ENCODE measurements at places on chromosomes 3 and 15. TPM values are rescaled to one million over a fixed set of nuclear protein-coding genes. Genes with fewer than 3 reads are reported as not detected.

RASGRP1 gene
- 1.7 TPM for total RNA-seq

GADL1 gene
- total RNA-seq, result not detected

AADACL2 gene
- total RNA-seq, result 0.21 TPM

PLA2G4E gene
- total RNA-seq, result not detected

GATM gene
- 334 TPM for total RNA-seq

PLAAT1 gene
- total RNA-seq, result not detected

LRRC31 gene
- not detected for total RNA-seq

XIRP1 gene
- not detected for total RNA-seq

FBXL22 gene
- not detected for total RNA-seq

DNA sequence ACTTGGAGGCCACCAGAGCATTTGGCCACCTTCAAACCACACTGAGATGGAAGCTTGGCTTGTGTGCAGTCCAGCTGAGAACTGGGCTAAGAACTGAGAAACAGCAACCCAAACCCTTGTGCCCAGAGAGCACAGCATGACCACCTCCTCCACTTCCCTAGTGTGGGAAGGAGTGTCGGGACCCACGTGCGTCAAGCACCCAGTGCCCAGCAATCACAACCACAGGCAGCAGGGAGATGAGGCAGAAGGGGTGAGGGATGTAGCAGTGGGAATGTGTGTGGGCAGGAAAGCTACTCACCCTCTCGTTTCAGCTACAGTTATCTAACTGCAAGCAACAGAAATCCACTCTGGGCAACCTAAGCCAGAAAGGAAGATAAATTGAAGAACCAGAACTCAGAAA lies 25.0 kb upstream of the RFTN1 start:
- H3K4me3 ChIP-seq, result no peak overlapping the region
- no peaks in the 10 kb centered on the region for H3K36me3 ChIP-seq
- H3K27me3 ChIP-seq, result no peaks in the 10 kb centered on the region
- no peak overlapping the region for H3K27ac ChIP-seq
- no peak for DNase-seq

DNA sequence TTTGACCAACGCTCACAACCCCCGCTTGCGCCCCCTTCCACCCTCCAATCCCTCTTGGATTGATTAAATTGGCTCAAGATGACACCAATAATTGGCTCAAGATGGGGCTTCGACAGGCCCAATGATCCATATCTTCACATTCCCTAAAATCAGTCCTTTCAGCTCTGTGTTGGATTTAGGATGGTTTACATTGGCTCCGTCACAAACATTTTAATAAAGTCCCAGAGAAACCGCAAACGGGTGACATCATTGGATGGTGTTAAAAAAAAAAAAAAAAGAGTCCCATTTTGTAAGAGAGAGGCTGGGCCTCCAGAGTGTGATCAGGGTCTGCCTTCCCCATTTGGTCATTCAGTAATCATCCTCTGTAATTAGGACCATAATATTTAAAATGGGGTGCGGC lies 113.4 kb upstream of the MRPS22 start:
- no peaks in the 10 kb centered on the region for H3K36me3 ChIP-seq
- H3K4me1 ChIP-seq, result peaks cover 4% of the 10 kb centered on the region
- no peak overlapping the region for H3K4me3 ChIP-seq
- DNase-seq, result no peak

DNA sequence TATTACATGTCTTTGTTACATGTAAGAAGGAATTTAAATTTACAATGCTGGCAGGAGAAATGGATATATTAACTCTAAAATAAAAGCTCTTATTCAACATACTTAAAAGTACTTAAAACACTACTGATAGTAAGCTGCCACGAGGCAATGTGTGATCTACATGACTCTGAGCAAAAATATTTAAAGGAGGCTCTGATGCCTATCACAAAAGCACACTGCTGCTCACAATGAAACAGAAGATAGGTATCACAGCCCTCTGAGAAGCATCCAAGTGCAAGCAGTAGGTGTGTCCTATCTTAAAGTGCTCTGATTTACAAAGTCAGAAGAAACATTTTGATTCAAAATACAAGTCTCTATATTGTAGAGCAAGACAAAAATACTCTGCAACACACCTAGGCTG lies 371.2 kb upstream of the WNT5A start:
- no peaks in the 10 kb centered on the region for H3K27me3 ChIP-seq
- no peak overlapping the region for H3K27ac ChIP-seq
- no peak overlapping the region for H3K4me3 ChIP-seq
- H3K4me1 ChIP-seq, result no peaks in the 10 kb centered on the region

DNA sequence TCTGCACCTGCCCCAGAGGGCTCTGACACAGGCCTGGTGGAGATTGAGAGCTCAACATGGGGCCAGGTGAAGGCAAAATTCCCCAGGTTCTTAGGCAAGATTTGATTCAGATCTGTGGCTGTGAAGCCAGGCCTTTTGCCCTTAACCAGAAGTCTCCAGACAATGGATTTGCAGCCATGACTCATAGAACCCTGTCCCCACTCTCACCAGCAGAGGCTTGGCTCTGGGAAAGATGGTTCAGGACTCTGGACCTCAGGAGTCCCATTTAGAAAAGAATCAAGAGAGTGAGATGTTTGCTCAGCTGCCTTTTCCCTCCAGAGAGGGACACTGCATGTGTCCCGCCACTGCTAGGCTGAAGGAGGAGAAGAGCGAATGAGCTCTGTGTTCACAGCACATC lies 361.4 kb upstream of the ICE2 start:
- H3K27ac ChIP-seq, result no peak overlapping the region
- H3K4me3 ChIP-seq, result no peak overlapping the region
- no peaks in the 10 kb centered on the region for H3K36me3 ChIP-seq
- H3K4me1 ChIP-seq, result no peaks in the 10 kb centered on the region

DNA sequence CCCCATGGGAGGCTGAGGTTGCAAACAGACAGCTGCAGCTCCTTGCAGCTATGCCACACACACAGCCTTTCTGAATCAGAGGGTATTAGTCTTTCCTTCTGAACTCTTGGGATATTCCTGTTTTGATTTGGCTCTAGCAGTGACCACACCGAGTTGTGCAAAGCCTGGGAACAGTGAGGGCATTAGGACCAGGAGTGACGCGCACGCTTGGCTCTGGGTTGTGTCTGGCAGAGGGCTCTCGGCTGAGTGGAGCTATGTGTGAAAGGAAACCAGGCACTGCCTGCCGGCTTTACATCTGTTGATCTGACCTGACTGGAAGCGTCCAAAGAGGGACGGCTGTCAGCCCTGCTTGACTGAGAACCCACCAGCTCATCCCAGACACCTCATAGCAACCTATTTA lies at the start of gene GALNT15:
Gene GALNT15 (plus strand): TSS at position 292 of the 400 bp plus-strand sequence. CDS start 472 bp downstream, outside the sequence.
- peak within 1 kb of the TSS; percentile 92 for H3K27ac ChIP-seq
- peak within 1 kb of the TSS; percentile 45 for H3K4me3 ChIP-seq
- H3K36me3 ChIP-seq, result no peaks in the 10 kb centered on the region
- peak; percentile 95 for DNase-seq

GRCh38 chr3:61632568-61633175 lies 71.3 kb downstream of the PTPRG start:
- H3K27ac ChIP-seq, result no peak overlapping the region
- H3K4me1 ChIP-seq, result peaks cover 4% of the 10 kb centered on the region
- no peaks in the 10 kb centered on the region for H3K27me3 ChIP-seq
- no peak for DNase-seq
- no peaks in the 10 kb centered on the region for H3K36me3 ChIP-seq

GRCh38 chr15:24772266-24772665 lies 96.7 kb downstream of the NPAP1 start:
- no peak for DNase-seq
- H3K4me3 ChIP-seq, result no peak overlapping the region
- H3K27ac ChIP-seq, result no peak overlapping the region
- H3K27me3 ChIP-seq, result no peaks in the 10 kb centered on the region
- no peaks in the 10 kb centered on the region for H3K36me3 ChIP-seq

DNA sequence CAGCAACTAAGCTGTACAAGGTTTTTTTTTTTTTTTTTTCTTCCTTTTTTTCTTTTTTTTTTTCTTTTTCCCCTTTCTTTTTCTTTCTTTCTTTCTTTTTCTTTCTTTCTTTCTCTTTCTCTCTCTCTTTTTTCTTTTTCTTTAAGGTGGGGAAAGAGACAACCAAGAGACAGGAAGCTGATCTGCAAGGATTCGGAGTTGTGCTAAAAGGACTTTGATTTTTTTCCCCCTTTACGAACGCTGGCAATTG lies 148 bp downstream of the RBMS3 start:
- peak overlapping the region; percentile 48 for H3K4me3 ChIP-seq
- no peaks in the 10 kb centered on the region for H3K36me3 ChIP-seq
- no peaks in the 10 kb centered on the region for H3K27me3 ChIP-seq
- peaks cover 34% of the 10 kb centered on the region for H3K4me1 ChIP-seq

- peaks cover 11% of the 10 kb centered on the region for H3K4me1 ChIP-seq
- no peaks in the 10 kb centered on the region for H3K27me3 ChIP-seq
- H3K4me3 ChIP-seq, result peak overlapping the region; percentile 11
- peaks cover 11% of the 10 kb centered on the region for H3K36me3 ChIP-seq
Observed at GRCh38 chr3:9704347-9705322, 1.0 kb downstream of the CPNE9 start.

DNA sequence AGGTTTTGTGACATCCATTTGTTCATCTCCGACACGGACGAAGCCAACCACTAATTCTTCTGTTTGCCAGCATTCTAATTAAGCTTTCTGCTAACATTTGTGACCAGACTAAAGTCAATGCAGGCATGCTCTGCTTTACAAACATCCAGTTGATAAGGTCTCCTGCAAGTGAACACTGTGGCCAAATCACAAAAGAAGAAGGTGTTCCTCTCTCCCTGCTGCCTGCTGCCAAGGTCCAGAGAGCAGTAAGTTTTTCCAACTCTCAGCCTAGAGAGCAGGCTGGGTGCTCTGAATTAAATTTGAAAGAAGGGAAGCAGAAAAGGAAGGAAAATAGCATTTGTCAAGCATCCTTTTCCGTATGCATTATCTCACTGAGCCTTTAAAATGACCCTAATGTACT lies 133.6 kb downstream of the ATP8B4 start:
- H3K27ac ChIP-seq, result no peak overlapping the region
- no peaks in the 10 kb centered on the region for H3K36me3 ChIP-seq
- H3K27me3 ChIP-seq, result no peaks in the 10 kb centered on the region
- no peak for DNase-seq

- no peak overlapping the region for H3K27ac ChIP-seq
- H3K27me3 ChIP-seq, result no peaks in the 10 kb centered on the region
- no peak for DNase-seq
- H3K4me3 ChIP-seq, result no peak overlapping the region
- peaks cover 72% of the 10 kb centered on the region for H3K4me1 ChIP-seq
Observed at GRCh38 chr3:45549961-45550360, 44.6 kb upstream of the LIMD1 start.

DNA sequence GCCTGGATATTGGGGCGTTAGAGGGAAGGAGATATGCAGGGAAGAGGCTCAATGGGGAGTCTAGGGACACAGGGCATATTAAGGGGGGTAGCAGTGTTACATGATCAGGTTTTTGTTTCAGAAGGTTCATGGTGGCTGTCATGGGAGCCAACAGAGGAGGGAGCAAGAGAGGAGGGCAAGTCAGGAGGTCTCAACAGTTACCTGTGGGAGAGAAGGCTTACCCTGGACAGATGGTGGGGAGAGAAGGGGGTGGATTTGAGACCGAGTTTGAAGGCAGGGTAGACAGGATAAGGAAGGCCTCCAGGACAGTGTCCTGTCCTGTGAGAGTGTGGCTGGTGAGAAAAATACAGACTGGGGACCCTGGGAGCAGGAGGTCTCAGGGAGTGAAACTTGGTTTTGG lies 3.8 kb upstream of the WNT7A start:
- no peaks in the 10 kb centered on the region for H3K4me1 ChIP-seq
- no peaks in the 10 kb centered on the region for H3K36me3 ChIP-seq
- H3K27ac ChIP-seq, result no peak overlapping the region
- no peaks in the 10 kb centered on the region for H3K27me3 ChIP-seq
- no peak overlapping the region for H3K4me3 ChIP-seq

DNA sequence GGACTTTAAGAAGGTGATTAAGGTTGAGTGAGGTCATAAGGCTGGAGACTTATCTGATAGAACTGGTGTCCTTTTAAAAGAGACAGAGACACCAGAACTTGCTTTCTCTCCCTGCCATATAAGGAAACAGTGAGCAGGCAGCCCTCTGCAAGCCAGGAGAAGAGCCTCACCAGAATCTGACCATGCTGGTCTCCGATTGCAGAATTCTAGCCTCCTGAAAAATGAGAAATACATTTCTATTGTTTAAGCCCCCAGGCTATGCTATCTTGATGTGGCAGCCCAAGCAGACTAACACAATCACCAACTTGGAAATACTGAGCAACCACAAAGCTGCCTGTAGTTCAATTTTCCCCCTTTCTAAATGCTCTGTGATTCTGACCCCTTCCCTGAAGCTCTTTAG lies 161.4 kb upstream of the RARB start:
- DNase-seq, result no peak
- no peak overlapping the region for H3K4me3 ChIP-seq
- no peaks in the 10 kb centered on the region for H3K4me1 ChIP-seq
- H3K27me3 ChIP-seq, result no peaks in the 10 kb centered on the region
- H3K27ac ChIP-seq, result no peak overlapping the region
- H3K36me3 ChIP-seq, result no peaks in the 10 kb centered on the region

GRCh38 chr3:53075743-53076140 lies 29.9 kb upstream of the SFMBT1 start:
- H3K4me3 ChIP-seq, result no peak overlapping the region
- H3K27ac ChIP-seq, result no peak overlapping the region
- no peaks in the 10 kb centered on the region for H3K27me3 ChIP-seq

- no peak for DNase-seq
- H3K27ac ChIP-seq, result no peak overlapping the region
- H3K36me3 ChIP-seq, result no peaks in the 10 kb centered on the region
- H3K4me3 ChIP-seq, result no peak overlapping the region
Observed at GRCh38 chr3:138408751-138409570, 25.5 kb upstream of the ESYT3 start.

GRCh38 chr15:56989411-56989924 lies 71.0 kb downstream of the TCF12 start:
- H3K4me3 ChIP-seq, result no peak overlapping the region
- no peaks in the 10 kb centered on the region for H3K27me3 ChIP-seq
- H3K27ac ChIP-seq, result no peak overlapping the region
- no peaks in the 10 kb centered on the region for H3K4me1 ChIP-seq

GRCh38 chr3:112619295-112619694 lies 21.6 kb downstream of the CCDC80 start:
- DNase-seq, result no peak
- no peak overlapping the region for H3K27ac ChIP-seq
- H3K4me1 ChIP-seq, result peaks cover 4% of the 10 kb centered on the region

GRCh38 chr3:138097192-138098172 lies 17.9 kb downstream of the DZIP1L start:
- no peak overlapping the region for H3K4me3 ChIP-seq
- H3K4me1 ChIP-seq, result no peaks in the 10 kb centered on the region
- peaks cover 80% of the 10 kb centered on the region for H3K36me3 ChIP-seq
- no peak overlapping the region for H3K27ac ChIP-seq
- no peak for DNase-seq

- no peaks in the 10 kb centered on the region for H3K4me1 ChIP-seq
- no peak overlapping the region for H3K4me3 ChIP-seq
- no peaks in the 10 kb centered on the region for H3K36me3 ChIP-seq
- DNase-seq, result no peak
Observed at GRCh38 chr15:31100738-31101137, 787 bp downstream of the TRPM1 start.

DNA sequence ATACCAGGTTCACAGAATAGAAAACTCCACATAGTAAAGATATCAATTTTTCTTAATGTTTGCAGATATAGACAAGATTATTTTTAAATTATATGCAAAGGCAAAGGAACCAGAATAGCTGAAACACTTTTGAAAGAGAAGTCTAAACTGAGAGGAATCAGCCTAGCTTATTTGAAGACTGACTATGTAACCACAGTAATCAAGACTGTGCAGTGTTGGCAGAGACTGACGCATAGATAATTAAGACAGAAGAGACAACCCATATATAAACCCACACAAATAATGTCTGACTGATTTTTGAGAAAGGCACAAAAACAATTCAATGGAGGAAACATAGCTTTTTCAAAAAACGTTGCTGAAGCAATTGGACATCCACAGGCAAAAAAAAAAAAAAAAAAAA lies 28.6 kb upstream of the ACKR4 start:
- H3K27ac ChIP-seq, result no peak overlapping the region
- no peak overlapping the region for H3K4me3 ChIP-seq
- no peaks in the 10 kb centered on the region for H3K4me1 ChIP-seq
- no peaks in the 10 kb centered on the region for H3K27me3 ChIP-seq
- H3K36me3 ChIP-seq, result peaks cover 25% of the 10 kb centered on the region
